ENCODE measurements at places on chromosomes 4 and X.

DNA sequence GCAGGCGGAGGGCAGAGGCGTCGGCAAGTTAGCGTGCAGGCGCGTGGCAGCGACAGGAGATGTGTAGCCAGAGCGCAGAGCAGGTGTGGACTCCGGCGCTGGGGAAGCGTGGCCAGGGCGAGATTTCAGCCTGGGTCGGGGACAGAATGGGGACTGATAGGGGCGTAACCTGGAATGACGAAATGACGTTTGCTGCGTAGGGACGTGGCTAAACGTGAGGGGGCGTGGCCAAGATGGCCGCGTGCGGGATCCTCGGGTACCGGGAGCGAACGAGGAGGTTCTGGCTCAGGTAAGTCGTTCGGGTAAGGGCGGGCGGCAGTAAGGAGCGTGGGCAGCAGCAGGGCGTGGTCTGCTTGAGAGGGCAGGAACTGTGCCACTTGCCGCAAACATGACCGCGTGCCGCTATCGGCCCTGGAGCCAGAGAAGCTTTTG is 10.9 kb upstream of the CLTRN start:
- DNase-seq, result peak; percentile 93

GRCh38 chrX:118839334-118839958 is 15.8 kb downstream of the ZCCHC12 start:
- peak; percentile 87 for DNase-seq

DNA sequence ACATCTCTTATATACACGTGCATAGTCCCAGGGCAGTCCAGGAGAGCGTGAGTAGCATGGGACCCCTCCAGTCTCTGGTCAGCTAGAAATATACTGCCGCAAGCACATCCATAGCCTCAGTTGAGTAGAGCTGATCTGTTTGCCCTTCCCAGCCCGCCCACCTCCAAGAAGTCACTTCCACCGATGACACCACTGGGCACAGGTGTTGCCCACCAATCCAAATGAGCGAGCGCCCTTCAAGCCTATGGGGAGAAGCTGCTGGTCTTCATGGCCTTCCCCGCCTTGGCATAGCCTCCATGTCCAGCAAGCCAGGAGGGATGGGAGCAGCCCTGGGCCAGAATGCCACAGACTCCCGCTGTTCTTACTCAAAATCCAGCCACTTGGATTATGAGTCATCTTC is 10.2 kb downstream of the DUSP9 start:
- no peak for DNase-seq

DNA sequence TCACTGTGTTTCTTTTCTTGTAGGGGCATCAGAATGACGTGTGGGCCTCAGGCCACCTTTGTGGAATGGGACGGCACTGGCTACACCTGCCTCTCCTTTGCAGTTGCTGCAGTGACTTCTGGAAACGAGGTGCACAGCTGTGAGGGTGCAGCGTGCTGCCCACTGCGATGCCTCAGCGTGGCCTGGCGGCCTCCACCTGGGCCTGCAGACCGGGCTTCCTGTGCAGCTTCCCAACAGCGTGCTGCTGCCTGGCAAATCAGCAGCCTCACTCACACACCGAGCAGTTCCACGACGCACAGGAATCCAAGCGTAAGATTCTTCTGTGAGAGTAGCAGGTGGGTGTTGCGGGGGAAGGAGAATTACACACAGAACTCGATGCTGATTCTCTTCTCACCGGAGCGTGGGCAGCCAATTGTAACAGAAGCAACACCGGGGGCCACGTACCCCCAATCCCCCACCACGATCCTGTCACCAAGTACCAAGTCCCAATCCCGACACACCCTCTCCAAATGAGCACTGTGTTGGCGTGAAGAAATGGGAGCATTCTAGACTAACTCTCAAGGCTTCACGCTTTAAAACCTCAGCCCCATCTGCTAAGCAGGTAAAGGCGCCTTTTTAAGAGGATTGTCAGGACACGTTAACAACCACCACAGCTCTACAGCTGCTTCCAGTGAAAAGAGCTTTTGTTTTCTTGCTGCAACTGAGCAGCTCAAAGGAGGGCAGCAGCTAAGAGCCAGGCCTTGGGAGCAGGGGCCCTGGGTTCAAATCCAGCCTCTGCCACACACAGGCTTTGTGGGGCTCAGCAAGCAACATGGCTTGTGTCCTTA is 16.9 kb downstream of the WDR1 start:
- no peak for DNase-seq

DNA sequence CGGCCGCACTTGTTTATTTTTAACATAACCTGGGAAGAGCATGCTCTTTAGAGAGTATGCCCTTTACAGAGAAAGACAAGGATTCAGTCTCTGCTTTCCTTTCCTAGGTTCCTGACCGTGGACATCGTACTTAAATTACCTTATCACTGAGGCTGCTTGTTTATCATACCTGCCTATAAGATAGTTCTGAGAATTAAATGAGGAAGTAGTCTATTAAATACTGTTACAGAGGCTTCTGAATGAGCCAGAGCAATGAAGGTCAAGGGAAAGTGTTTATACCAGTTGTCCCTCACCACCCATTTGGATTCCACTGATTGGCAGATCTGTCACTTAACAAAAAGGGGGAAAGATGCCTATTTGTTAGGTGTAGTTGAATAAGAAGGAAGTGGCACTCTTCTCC is 10.0 kb downstream of the TXLNG start:
- no peak for DNase-seq

GRCh38 chr4:151223465-151223864 is 53.5 kb upstream of the PRSS48 start:
- DNase-seq, result no peak

Measured in colonic mucosa (tissue), 4 donors.